ENCODE measurements at places on chromosomes 4 and X.

DNA sequence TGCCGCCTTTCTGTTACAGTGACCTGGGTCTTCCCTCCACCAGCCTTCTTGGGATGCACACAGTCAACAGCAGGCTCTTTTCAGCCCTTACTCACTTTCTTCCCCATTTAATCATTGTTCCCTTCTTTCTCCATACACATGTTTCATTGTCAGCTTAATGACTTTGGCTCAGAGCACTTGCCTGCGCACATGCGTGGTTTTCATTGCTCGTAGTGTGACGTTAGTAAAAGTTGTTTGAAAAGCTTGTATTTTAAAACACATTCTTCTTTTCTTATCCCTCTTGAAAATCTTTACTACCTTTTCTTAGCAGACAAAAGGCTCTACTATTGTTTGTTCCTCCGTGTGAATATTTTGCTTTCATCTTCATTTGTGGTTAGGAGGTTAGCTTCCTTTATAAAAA, 19.7 kb upstream of the SCOC start:
- peak; percentile 11 for DNase-seq

DNA sequence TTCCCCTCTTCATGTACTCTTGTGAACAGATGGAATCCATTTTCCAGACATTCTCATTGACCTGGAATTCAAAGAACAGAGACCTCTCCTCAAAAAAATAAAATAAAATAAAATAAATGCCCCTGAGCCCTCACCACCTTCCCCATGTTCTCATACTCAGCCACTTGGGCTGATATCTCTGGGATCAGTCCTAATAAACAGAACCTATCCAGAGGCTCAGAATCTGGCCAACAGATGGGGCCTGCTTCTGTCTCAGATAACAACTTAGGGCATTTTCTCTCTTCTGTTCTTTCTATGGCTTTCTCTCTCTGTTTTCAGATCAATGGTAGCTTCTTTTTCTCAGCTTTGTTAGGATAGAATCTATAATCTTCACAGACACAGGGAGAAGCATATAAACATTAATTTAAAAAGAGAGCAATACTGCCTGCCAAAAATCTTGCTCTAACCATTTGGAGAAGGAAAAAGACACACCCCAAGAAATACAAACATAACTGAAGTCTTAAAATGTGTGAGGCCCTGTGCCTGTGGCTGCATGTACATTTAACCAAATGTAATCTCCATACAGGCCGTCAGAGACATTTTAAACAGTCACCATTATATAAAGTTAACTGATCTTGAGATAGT, 907.1 kb downstream of the FAT4 start:
- no peak for DNase-seq

- no peak for DNase-seq
Measured at GRCh38 chr4:80189956-80190677, 7.2 kb upstream of the PRDM8 start.

DNA sequence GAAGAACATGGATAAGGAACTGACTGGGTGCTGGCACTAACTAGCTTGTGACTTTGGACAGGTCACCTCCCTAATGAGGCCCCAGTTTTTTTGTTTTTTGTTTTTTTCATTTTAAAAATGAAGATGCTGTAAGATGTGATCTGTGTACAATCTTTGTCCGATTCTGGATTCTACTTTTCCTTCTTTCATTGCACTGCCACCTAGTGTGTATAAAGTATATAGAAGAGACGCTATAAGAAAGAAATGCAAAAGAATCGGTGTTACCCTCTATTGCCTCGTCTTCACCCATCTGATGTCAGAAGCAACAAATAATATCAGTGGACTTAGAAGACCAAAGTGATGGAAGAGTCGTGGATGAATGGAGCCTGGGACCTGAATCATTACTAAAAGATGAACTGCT, 58.6 kb upstream of the P2RY10 start:
- DNase-seq = peak; percentile 1

DNA sequence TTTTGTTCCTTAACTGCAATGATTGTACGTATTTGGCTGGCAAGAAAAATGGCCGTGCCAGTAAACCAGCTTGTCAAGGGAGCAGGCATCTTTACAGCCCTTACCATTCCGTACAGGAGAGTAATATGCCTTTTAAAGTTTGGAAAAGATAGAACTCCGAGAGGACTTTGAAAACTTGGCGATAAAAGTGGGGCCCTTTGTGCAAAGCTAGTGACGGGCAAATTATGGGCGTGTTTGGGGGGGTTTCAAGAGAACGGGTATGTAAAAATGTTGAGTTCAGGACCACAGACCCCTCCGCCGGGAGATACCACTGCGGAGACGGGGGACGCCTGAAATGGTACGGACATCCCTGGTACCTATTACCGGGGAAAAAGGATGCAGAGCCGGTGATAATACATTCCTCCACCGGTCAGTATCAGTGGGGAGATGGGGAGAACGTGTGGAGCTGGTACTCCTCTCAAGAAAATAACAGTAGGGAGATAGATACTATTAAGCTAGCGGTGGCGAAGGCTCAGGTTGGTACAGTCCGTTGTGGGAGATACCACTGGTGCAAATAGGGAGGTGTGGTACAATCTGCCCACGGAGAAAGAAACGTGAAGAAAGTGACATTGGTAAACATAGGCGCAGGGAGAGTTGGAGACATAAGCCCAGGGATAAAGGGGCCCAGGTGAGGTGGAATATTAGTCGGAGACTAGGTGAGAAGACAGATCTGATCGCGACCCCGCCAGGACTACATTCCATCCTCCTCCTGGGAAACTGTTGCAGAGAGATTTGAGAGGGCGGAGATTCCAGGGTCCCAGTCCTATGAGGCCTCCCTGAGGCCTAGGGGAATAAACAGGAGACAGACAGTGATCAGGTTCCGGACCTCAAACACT, 14.5 kb downstream of the SPACA5 start:
- DNase-seq = peak; percentile 77

DNA sequence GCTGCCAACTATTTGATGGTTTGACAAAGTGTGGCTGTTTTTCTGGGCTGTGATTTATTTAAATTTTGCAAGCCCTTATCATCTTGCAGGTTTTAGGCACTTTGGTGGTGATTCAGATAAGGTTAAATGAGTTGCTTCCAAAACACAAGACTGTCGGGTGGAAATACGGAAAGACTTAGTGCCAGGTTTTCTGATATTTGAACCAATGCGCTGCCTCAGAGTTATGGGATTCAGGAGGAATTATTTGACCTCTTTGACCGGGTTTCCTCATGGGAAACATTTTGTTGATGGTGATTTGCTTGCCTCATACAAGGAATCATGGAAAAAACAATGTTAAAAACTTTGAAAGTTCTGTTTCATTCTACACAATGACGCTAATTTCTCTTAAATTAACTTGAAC, 136.1 kb upstream of the MAP9 start:
- DNase-seq = no peak

DNA sequence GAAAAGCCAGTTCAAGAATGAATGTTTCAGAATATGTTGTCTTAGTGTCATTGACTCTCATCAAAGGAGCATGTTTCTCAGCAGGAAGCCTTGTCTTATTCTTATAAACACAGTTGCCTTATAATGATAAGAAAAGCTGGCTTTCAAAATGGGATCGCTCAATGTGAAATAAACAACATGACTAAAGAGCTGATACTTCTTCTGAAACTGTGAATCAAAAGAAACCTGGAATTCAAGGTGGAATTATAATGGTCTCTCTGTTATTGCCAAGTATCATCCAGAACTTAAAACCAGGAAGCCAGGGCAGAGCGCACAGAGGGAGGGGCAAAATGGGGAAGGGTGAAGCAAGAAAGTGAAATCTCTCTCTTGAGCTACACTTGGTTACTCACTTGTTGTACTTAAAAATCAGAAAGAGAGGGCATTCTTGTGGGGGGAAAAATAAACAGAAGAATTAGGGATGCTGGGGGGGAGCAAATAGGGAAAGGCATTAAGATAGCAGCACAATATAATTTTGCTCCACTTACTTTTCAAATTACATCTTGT, 270.0 kb downstream of the MAPK10 start:
- DNase-seq = no peak

- no peak for DNase-seq
Measured at GRCh38 chr4:63717384-63717783, 691.9 kb downstream of the TECRL start.

DNA sequence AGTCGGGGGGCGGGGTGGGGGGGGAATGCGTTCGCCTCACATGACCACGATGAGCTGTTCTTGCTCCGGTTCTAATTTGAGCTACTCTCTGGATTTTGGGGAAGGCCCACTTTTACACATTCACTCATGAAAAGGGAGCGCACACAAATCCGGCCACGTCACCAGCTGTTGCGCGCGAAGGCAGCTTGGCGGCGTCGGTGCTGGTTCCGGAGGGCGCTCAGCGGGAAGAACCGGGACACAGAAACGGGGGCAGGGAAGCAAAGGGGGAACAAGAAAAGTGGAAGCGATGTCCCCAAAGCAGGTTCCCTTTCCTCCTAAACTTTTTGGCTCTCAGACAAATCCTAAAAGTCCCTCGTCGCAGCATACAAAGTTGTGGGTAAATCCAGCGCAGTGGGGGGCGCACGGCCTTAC, 605 bp downstream of the ANXA5 start:
- peak; percentile 86 for DNase-seq

DNA sequence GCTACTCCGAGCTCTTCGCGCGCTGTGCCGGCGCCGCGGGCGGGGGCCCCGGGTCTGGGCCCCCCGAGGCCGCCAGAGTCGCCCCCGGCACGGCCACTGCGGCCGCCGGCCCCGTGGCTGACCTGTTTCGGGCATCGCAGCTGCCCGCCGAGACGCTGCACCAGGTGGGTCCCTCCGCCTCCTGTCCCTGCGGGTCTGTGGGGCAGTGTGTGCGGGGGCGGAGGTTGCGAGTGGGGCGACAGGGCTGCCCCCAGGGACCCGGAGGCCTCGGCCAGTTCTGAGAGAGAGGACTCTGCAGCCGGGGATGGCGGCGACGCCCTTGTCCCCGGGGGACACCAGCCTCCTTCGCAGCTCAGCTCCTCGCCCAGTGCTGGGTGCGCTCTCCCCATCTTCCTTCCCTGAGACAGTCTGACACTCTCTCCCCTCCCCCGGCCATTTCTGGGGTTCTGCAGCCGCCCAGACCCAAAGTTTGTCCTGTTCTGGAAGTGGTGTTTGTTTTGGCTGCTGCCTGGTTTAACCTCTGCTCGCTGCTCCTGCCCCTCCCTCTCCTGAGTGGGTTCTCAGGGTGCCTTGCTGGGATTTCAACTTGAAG, 609 bp downstream of the REPS2 start:
- DNase-seq = no peak

GRCh38 chr4:77123411-77123810, 33.6 kb upstream of the CCNG2 start:
- DNase-seq = no peak

GRCh38 chr4:75724066-75724866, at the start of gene USO1:
Gene USO1, plus strand, starts transcription at chr4:75724577. Its CDS starts 243 bp downstream, at chr4:75724820.
- DNase-seq = peak; percentile 98

DNA sequence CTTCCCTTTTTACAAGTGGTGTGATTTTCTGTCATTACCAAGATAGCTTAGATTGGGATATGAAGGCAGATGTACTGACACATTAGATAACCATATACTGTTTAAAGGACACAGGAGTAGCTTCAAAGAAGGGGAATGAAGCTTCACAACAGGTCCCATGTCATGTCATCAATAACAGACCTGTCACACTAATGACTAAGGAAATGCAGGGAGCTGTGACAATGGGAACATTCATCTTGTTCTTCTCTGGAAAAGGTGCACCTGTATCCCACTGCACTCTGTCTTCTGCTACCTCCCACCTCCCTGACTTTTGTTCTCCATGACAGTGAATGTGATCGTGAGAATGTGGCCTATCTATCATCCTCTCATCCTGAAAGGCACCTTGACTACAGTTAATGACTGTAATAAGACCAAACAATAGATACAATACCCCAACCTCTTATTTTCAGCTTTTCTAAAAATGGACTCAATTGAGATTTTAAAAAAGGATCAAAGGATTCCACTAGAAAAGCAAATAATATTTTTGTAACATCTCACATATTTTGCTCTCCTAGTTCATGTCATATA, 472.5 kb downstream of the STPG2 start:
- no peak for DNase-seq

DNA sequence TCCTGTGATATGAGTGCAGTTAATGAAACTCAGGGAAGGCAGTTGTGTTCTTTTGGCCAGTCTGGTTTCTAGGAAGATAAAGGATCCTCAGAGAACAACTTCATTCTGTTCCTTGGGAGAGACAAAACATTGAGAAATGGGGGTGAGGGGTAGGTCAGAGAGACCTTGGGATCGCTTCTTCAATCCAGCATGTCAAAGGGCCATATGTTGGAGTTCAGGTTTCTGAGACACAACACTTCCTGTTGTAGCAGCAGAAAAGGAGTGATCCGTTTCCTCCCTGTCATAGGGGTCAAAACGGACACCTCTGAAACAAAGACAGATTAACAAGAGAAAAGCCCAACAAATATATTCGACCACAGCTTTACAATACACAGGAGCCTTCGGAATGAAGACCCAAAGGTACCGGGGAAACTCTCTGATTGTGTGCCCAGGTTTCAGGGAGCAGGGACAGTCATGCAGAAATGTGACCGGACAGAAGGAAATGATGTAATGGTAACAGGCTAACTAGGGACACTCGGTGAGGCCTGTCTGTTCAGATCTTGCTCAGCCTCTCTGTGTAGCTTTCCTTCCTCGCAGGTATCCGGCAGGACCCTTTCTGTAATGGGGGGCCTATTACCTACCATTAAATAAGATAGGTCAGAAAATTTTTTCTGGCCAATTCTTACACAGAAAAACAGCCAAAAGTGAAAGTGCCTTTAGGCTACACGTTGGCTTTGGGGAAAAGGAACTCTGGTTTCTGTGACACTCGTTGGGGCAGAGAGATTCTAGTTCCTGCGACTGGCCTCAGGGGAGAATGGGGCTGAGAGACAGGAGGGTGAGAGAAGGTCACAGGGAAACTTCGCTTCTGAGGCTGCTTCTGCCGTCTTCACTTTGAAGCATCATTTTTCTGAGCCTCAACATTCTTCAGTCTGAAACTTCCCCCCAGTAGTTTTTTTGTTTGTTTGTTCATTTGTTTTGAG, 103.3 kb upstream of the TLR3 start:
- DNase-seq = no peak

DNA sequence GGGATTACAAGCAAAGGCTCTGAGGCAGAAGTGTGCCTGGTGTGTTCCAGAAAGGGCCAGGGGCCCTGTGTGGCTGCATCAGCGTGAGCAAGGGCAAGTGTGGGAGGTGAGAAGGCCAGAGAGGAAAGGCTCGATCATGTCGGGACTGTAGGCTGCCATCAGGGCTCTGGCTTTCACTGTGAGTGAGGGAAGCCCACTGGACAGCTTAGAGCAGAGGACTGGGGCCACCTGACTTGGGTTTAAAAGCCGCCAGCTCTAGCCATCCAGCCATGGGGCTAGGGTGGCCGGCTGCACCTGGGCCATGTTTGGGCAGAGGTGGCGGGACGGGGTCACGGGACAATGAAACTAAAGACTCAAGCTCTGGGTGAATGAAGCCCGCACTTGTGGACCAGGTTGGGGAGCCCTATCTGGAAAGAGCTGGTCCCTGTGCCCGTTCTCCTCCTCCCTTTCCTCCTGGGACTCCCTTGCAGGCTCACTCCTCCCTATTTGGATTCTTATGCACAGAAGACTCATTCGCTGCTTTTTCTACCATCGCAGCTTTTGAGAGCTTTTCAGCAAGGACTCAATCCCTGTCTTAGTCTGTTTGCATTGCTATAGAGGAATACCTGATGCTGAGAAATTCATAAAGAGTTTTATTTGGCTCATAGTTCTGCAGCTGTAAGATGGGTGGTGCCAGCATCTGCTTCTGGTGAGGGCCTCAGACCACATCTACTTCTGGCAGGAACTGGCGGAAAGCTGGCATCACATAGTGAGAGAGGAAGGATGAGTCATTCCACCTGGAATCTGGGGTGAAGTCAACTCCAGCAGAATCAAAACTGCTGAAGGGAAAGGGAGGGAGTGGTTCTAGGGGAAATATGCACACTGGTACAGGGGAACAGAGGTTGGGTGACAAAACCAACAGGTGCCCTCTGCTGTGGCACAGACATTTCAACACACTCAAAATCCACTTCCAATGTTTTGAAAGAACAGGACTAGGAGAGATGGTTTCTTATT, 15.3 kb downstream of the CTAG1B start:
- peak; percentile 64 for DNase-seq
